ENCODE measurements at places on chromosomes 1 and 21.

- DNase-seq: no peak
These were observed 65.7 kb downstream of the DTL start for GRCh38 chr1:212101251-212101650.

GRCh38 chr1:164466429-164466828, 92.6 kb upstream of the PBX1 start:
- DNase-seq: no peak

GRCh38 chr1:248730507-248731335, 24.8 kb downstream of the LYPD8 start:
- no peak for DNase-seq

GRCh38 chr1:7560601-7561181, 210.4 kb upstream of the VAMP3 start:
- no peak for DNase-seq

DNA sequence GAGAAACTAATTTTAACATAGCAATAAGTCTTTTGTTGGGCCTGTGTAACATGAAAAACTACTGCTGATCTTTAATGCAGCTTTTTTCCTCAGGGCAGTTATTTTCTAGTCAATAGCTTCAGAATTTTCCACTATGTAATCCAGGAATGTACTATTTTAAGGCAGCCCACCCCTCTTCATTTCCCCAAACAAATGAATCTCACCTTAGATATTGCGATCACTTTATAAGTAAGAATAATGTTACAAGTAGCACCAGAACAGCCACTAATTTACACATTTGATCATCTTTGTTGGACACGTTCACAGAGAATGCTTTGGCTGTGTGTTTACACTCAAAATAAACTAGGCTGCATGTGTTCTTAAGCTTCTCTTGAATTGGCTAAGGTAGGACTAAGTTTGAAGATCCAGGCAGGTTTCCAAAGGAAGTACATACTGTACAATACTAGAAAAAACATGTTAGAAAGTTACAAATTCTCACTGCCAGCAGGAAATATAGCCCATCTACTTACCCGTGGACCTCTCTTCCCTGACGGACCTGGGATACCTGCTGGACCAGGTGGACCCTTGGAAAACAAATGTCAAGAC, 41.7 kb downstream of the COL24A1 start:
- DNase-seq: no peak

- DNase-seq: no peak
These were observed 2.7 kb upstream of the KIF21B start for GRCh38 chr1:201026234-201026633.

DNA sequence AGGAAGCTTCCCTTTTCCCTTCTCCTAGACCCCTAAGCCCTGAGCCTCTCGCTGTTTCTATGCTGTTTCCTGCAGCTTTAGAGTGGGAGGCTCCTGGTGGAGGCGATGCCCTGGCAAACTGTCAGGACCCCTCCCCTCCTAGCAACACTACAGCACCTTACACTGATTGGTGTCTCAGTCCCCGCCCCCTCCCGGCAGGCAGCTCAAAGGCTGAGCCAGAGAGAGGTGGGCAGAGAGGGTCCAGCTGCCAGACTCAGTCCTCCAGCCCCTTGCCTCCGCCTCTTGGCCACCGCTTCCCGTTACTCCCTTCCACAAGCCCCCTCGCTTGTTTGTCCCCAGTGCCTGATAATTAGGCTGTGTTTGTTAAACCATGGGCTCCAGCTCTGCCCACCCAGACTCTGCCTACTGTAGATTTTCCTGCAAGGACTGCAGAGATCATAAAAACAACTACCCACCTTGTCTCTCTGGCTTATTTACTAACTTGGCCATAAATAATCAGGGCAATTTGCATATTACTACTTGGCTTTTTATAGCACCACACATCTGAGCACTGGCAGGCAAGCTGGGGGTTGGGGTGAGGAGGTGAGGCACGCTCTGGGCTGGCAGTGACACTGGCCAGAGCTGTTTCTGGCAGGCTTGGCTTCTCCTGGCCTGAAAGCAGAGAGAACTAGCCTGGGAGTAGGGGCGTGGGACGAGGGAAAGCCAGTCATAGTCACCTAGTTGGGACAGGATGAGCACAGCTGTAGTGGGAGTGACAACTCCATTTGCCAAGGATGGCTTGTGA, 107.5 kb downstream of the CSMD2 start:
- DNase-seq: no peak

GRCh38 chr1:30756545-30757351, 826 bp downstream of the LAPTM5 start:
- DNase-seq: peak; percentile 41

- no peak for DNase-seq
These were observed 41.5 kb upstream of the SRSF10 start for GRCh38 chr1:24021403-24022266.

- no peak for DNase-seq
These were observed 161.5 kb downstream of the DNM3 start for GRCh38 chr1:172002725-172003345.
